T-helper 9 cell (primary cell): ENCODE measurements at places on chromosomes 6 and 20.
A peak's percentile ranks its signal among the peaks of the same experiment; 100 is the strongest.

GRCh38 chr20:60365064-60365666, 406.9 kb downstream of the CDH26 start:
- DNase-seq, result no peak

DNA sequence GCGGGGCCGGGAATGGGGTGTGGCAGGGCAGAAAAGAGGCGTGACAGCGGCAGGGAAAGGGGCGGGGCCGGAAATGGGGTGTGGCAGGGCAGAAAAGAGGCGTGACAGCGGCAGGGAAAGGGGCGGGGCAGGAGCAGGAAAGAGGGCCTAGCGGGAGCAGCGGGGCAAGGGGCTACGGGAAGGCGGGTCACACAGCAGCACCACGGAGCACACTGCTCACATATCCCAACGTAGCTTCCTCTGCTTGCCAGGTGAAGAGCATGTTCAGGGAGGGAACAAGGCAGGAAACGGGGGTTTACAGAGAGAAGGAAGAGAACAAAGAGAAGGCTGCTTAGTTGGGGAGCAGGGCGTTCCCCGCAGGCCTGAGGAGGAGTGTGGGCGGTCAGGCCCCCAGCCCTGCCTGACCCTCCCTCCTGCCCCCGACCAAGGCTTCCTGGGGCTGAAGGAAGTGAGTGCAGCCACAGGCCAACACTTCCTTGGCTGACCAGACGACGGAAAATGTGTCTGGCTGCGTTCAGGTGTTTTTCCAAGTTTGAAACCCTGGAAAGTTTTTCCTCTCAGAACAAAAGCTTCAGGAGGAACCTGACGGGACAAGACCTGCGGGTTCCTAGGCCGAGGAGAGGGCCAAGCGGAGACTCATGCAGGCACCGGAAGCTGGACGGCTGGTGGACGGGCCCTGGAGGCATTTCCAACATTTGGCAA, 13.8 kb downstream of the UCKL1 start:
- peak; percentile 40 for DNase-seq

GRCh38 chr20:15199698-15200097, 862.3 kb upstream of the FLRT3 start:
- no peak for DNase-seq

DNA sequence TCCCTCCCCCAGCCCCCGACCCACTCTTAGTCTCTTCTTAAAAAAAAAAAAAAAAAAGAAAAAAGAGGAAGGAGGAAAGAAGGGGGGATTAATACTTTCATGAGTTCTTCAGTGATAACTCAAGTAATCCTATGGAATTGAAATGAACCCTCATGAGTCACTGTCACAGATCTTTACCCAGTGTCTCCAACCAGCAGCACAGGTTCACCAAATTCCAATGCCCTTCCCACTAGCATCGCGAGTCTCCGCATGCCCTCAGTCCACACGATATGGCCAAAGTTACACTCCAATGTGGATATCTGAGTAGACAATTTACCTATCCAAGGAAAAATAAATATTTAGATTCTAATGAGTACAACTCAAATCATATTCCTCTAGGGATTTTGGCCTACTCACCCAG, 74.5 kb downstream of the MDN1 start:
- DNase-seq, result no peak

GRCh38 chr6:3287976-3288707, 29.4 kb downstream of the PSMG4 start:
- no peak for DNase-seq

DNA sequence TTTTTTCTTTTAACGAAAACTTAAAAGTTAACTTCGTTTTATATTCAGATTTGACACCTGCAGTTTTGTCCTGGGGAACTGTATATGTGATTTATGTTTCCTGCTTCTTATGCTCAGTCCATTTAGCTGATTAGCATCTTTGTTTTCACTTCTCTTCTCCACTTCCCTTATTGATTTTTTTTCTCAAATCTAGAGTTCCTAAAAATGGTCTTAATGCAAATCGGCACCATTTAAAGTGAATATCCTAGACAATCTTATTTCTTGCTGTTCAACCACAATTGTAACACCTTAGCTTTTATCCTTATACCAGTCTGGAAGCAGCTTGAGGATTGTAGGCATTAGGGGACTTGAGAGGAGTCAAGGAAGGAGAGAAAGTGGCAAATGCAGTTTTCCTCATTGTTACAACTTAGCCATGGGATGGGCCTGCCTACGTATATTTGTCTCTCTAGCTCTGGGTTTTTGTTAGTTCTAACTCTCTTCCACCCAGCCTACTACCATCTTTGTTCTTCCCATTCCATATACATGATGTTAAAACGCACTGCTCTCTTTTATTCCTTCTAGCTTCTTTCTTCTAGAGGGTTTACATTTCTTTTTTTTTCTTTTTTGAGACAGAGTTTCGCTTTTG, 8.5 kb downstream of the QRSL1 start:
- no peak for DNase-seq

DNA sequence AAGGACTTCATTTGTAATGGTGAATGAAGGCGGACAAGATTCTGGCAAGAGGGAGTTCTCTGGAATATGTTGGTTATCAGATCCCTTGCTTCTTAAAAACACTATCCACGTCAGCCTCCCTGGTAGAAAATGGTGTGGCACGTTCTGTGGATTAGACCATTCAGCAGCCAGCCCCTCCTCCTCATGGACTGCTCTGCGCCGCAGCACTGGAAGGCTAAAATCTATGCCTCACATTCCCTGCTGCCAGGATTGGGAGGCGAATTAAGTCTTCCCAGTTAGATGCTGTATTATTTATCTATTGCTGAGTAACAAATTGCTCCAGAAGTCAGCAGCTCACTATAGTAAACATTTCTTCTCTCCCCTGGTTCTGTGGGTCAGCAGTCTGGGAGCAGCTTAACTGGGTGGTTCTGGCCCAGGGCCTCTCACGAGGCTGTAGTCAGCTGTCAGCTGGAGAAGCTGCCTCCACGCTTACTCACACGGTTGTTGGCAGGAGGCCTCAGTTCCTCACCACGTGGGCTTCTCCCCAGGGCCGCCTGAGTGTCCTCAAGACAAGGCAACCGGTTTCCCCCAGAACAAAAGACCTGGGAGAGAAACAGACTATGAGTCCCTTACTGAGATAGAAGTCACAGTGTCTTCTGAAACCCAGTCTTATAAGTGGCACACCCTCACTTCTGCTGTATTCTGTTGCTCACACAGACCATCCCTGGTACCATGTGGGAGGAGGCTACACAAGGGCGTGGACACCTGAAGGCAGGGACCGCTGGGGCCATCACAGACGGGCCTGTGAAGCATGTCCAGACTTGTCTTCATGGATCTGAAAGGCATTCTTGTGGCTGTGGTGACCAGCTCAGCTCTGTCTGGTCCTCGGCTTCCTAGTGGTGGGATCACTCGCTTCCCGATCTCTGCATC, 101.0 kb downstream of the NRN1 start:
- DNase-seq, result no peak
